ENCODE measurements at places on chromosomes 5 and 9. TPM values are rescaled to one million over a fixed set of nuclear protein-coding genes. Genes with fewer than 3 reads are reported as not detected.

DNA sequence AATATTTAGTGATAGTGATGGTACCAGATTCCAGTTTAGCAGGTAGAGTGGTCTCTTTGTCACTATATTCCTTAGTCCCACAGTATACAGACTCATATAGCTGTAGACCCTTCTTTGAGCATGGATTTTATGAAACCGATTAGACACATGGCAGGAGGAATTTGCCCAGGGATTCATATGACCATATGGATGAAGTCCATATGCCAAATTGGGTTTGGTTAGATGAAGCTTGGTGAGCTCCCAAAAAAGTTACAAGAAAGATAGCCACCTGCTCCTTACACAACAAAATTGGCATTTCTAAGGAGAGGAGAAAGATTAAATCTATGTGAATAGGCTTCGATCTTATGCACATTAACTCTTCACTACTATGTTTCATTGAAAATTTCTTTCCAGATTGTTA, 211.4 kb downstream of the CWC27 start:
- no peak for DNase-seq

GRCh38 chr5:110335361-110336066, 391.0 kb downstream of the TMEM232 start:
- no peak for DNase-seq

DNA sequence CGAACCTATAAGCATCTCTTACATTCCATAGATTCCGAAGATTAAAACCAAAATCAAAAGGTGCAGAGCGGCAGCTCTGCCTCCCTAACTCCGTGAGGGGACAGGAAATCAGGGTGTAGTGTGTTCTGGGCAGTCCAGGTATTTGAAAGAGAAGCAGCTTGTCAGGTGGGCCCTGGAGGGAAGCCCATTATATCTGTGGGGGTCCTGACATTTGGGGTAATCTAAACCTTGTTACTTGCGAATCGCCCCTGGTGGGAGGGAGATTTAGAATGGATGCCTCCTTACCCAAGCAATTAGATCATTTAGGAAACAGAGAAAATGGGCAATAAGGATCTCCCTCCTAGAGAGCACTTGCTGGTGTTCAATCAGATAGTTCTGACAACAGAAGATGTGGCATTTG, 126.9 kb downstream of the EFNA5 start:
- DNase-seq = no peak

DNA sequence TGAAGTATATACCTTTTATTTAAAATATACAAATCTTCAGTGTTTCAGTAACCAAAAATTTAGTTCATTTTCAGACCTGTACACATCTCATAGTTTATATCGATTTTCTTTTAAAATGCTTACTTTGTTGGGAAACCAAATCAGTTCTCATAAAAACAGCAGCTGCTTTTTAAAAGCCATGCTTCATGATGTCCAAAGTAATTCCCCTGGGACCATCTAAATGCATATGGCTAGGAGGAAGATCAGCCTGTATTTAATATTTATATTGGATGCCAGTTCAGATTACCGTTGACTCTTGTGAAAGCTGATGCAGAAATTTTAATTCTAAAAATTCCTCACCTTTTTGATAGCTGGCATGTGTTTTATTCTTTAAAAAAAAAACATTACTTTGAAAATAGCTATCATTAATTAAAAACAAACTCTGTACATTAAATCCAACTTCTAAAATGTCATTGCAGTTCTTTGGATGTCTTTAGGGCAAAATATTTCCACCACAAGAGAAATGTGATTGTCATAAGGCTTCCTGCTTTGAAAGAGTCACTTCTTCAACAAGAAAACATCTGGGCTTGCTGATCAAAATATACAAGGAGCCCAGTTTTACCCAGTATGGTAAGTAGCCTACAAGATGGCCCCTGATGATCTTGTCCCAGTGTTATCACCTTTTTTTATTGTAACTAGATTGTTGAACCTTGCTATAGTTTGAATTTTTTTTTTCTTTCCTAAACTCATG, 1242.9 kb upstream of the CDH6 start:
- no peak for DNase-seq

Gene NUTM2F
- total RNA-seq = not detected

Gene FOXD4
- not detected for total RNA-seq

Gene ECM2
- total RNA-seq = 1.8 TPM

Gene PCDHB2
- 2.3 TPM for total RNA-seq

Measured in esophagus squamous epithelium (tissue), 5 donors.